ENCODE measurements at places on chromosomes 13 and 19.

DNA sequence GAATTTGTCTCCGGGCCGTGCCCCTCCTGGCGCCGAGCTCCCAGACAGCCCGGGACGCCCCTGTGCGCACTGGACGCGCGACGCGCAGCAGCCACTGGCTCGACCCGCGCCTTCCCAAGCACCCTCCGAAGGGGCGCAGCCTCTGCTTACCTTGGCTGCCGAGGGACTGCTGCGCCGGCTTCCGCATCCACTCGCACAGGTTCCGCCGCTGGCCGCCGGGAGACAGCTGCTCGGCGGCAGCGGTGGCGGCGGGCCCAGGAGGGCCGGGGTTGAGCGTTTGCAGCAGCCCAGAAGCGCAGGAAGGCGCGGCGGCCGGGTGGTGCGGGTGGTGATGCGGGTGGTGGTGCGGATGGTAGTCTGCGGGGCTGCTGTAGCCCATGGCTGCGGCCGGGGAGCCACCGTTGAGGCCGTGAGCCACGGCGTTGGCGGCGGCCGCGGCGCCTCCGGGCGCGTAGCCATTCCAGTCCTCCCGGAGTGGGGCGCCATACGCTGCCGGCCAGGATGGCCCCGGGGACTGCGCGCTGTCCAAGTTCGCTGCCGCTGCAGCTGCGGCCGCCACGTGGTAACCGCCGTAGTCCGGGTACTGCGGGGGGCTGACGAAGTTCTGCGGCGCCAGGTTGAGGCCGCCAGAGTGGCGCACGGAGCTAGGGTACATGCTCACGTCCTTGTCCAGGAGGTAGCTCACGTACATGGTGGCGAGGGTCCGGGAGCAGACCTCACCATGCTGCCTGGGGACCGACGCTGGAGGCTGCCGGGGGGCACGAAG is 616 bp downstream of the CDX2 start:
- DNase-seq, result no peak

DNA sequence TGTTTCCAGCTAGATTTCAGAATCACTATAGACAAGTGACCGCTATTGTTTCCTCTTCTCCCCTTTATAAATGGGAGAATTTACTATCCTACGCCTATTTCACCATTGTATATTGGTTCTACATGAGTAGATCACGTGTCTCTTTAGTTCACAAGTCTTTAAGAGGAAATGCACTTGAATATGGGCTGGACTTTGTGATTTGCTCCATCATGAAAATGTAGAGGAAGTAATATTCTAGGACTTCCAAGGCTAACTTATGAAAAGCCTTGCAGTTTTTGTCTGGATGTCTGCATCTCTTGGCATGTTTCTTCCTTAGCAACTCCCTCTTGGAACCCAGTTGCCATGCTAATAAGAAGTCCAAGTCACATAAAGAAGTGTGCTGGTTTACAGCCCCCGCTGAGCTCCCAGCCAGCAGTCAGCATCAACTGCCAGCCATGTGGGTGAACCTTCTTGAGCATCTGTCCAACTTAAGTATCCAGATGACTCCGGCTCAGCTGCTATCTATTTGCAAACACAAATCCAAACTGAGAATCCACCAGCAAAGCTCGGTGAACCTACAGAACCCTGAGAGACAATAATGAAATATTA is 4.8 kb upstream of the FBXL3 start:
- DNase-seq, result no peak

DNA sequence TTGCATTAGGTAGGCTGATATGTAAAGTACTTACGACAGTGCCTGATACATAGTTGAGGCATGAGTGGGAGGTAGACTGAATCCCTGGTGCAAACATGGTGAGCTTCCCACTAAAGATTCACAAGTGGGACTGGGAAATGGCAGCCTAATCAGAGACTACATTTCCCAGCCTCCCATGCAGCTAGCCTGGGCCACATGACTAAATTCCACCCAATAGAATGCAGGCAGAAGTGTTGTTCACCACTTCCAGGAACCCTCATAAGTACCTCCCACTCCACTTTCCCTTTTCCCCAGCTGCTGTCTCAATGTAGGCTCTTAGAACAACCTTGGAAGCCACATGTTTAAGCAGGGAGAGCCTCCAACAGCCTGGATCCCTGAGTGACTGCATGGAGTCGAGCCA is 104.9 kb downstream of the CACNA1A start:
- peak; percentile 8 for DNase-seq

DNA sequence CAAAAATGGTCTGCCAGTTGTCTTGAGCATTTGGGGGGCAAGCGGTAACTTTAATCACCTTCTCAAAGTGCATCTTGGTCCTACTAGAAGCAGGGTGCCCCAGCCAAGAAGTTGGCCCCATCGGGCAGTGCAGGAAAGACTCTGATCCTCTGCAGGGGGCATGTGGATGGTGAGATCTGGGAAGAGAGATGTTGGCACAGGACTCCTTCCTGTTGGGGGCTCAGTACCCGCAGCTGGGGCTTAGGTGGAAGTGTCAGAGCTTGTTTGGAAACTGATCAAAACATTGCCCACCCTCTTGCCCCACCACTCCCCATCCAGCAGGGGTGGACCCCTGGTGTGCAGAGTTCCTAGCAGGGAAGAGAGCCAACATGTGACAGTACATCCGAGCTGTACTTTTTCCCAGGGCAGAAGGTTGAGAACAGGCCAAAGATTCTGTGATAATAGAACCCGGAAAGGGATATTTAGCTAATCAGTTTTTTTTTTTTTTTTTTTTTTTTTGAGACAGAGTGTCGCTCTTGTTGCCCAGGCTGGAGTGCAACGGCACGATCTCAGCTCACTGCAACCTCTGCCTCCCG is 8.8 kb downstream of the RRAS start:
- DNase-seq, result peak; percentile 16

DNA sequence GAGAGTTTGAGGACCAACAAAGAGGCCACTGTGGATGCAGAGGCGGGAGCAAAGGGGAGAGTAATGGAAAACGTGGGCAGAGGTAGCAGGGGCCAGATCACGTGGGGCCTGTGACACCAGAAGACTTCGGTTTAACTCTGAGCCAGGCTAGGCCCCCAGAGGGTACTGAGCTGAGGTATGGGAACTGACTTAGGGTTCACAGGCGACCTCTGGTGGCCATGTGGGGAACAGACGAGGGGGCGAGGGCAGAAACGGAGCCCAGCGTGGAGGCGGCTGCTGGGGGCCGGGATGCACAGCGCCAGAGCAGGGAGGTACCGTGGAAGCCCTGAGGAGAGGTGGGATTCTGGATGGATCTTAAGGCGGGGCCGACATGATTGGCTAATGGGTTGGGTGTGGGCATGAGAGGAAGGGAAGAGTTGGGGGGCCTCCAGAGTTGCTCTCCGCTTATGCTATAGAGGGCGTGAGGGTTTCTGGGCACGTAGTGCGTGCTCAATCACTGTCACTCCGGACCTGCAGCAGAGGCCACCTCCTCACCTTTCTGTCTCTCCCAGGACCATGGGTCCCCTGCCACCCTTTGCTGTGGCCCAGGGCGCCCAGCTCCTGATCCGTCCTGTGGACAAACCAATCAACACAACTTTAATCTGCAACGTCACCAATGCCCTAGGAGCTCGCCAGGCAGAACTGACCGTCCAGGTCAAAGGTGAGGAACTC is 13.7 kb downstream of the PVR start:
- peak; percentile 83 for DNase-seq

- peak; percentile 70 for DNase-seq
Measured at GRCh38 chr19:17475541-17476115, 5.3 kb downstream of the SLC27A1 start.

DNA sequence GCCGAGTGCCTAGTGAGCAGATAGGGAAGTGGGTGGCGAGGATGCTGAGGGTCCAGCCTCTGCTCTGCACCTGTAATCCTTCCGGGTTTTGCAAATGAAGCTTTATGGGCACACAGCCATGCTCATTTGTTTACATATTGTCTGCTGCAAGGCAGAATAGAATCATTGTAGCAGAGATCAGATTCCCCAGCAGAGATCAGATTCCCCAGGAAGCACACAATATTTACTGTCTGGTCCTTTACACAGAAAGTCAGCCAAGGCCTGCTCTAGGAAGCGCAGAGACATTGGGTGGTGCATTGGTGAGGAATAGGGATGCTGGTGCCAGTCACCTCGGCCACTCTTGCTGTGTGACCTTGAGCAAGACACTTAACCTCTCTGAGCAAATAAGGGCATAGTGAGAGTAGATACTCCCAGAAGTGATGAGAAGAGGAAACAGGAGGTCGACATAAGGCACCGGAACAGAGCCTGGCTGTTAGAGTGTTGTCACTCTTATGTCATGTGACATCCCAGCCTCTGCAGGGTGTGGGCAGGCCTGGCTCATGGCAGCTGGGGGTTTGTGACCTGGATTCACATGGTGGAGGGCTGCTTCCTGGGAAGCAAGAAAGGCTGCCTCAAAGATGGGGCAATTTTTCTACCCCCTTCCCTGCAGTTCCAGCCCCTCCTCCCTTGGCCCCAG is 25.6 kb downstream of the CARM1 start:
- no peak for DNase-seq

DNA sequence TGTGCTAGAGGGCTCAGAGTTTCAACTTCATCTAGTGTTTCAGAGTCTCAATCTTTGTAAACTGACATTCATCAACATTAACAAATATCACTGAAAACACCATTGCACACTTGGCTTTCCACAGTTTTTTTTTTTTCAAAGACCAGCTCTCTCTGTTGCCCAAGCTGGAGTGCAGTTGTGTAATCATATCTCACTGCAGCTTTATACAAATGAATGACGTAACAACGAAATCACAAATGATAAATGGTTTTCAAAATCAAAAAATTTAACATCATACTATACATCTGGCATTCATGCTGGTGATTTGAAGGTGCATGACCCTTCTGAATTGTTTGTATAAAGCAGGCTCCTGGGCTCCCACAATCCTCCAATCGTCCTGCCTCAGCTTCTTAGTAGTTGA is 248.0 kb upstream of the TMTC4 start:
- DNase-seq, result no peak

DNA sequence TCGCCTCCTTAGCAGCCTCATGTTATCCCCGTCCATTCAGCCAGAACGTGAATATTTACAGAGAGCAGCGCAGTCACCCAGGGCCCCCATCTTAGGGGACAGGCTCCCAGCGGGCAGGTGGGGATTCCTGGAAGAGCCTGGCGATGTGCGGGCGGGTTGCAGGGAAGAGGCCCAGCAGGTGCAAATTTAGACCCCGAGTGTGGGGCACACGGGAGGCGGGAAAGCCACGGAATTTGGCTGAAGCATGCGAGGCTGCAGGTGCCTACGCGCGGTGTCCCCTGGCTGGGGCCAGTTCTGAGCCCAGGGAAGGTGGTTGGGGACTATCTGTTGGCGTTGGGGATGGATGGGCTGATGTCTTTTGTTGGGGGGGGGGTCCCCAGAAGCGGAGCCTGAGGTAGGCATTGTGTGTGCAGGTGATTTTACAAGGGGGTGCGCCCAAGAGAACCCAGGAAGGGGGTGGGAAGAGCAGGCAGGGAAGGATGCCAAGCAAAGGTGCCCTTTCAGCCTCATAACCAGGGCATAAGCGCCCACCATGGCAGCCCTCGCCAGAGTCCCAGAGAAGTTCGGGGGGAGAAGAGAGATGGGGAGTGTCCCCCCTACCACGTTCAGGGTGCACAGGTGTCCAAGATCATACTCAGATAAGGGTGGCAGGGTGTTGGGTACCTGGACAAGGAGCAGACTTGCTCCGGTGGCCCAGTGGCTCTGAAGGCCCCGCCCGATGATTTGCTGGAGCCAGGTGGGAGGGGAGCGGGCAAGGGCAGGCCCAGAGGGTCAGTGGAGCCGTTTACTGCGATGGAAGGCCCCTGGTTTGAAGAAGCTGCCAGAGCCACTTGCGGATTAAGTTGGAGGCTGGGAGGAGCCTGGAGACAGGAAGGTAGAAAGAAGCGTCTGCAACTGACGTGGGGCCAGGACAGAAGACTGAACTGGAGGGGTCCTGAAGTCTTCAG is 1.2 kb downstream of the TPGS1 start:
- DNase-seq, result no peak

DNA sequence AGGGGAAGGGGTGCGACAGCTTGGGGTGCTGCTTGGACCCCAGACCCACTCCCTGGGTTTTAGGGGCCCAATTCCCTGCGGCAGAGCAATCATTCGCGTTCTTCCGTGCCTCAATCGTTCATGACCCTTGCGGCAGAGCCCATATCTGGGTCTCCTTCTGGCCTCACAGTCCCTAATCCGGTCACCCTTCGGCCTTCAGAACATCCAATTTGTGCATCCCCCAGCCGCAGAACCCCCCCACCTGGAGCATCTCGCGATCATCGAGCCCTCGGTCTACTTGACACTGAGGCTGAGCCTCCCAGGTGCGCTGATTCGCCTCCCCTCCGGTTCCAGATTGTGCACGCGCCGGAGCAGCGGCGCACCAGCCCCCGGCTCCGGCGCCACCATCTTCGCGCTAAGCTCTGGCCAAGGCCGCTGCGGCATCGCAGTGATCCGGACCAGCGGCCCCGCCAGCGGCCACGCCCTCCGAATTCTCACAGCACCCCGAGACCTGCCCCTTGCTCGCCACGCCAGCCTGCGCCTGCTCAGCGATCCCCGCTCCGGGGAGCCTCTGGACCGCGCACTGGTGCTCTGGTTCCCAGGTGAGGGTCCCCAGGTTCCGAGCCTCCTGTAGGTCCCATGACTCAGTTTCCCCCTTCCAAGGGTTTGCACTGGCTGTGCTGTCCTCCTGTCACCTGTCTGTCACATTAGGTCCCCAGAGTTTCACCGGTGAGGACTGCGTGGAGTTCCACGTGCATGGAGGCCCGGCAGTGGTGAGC is 501 bp downstream of the GTPBP3 start:
- DNase-seq, result no peak

- DNase-seq, result no peak
Measured at GRCh38 chr13:46032341-46032740, 20.2 kb downstream of the ZC3H13 start.

GRCh38 chr13:80599765-80600164 is 258.8 kb upstream of the SPRY2 start:
- DNase-seq, result no peak

- DNase-seq, result peak; percentile 92
Measured at GRCh38 chr13:46633416-46633815, 80.4 kb downstream of the LRCH1 start.

- DNase-seq, result no peak
Measured at GRCh38 chr13:32254916-32255723, 60.0 kb downstream of the ZAR1L start.

- DNase-seq, result no peak
Measured at GRCh38 chr19:36572593-36573019, 486 bp downstream of the ZNF529 start.

GRCh38 chr19:14106840-14107239 is 10.7 kb downstream of the PRKACA start:
- no peak for DNase-seq

DNA sequence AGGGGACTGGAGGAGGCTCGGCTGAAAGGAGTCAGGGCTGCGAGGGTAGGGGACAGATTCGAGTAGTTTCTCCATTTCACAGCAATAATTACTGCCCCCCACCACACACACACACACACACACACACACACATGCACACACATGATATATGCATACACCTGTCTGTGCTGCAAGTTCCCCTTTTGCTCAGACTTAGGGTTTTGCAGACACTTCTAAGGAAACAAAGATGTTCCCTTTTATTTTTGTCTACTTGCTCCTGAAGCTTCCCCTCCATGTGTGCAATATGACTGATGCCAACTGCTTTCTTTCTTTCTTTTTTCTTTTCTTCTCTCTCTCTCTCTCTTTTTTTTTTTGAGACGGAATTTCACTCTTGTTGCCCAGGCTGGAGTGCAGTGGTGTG is 13.4 kb downstream of the MBD3L2B start:
- no peak for DNase-seq

GRCh38 chr19:14614099-14614412 is 31.2 kb downstream of the CLEC17A start:
- no peak for DNase-seq

- no peak for DNase-seq
Measured at GRCh38 chr13:21343659-21344058, 115.4 kb downstream of the ZDHHC20 start.

- no peak for DNase-seq
Measured at GRCh38 chr13:113883314-113883811, 19.5 kb upstream of the GAS6 start.

All from fibroblast of skin of scalp (primary cell).